ENCODE measurements at places on chromosomes 11 and 22.

DNA sequence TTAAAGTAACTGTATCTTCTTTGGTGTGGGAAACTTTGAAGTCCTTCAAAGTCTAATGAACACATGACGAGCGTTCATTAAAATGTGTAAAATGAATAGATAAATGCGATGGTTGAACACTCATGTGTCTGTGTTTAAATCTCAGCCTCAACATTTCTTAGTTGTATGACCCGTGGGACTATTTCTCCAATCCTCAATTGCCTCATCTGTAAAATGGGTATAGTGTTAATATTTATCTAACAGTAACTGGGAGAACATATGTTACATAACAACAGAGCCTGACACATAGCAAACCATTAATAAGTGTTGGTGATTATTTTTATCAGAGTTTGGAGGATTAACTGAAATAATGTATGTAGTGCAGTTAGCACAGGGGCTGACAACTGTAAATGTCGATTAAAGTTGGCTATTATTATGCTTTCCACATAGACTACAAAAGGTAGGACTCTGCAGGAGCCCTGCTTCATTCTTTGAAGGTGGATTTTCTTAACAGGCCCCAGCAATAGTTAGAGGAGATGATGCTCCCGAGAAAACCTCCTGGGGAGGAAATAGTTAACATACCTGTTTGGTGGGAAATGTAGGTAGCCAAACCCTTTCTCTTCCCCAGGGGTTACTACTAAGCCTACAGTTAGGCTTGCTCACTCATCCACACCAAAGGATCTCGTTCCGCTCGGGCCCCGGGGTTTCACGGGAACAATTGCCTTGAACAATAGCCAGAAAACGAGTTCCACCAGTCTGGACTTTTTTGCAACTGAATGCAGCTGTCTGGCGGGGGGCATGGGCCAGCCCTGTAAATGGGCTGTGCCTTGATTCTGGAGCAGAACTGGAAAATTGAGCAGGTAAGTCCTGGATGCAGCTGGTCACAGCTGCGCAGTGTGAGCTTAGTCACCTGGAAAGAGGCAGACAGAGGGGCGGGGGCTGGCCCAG is 133.4 kb downstream of the DBX1 start:
- no peak for DNase-seq

- no peak for DNase-seq
Observed at GRCh38 chr11:46003572-46003971, 81.1 kb downstream of the LARGE2 start.

DNA sequence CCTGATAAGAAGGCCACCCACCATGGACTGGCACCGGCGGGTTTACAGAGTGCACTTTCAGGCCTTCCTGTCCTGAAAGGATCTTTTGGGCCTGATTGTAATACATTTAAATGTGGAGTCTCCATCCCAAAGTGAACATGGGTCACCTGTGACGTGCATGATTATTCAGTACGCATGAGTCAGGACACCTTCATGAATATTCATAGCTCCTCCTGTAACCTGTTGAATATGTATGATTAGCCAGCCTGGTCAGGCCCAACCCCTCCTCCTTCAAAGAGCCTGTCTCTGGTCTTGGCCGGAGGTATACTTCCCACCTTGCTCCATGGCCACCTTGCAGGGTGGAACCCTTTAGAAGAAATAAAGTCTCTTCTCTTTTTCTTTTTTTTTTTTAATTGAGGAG is 75.9 kb upstream of the NUP50 start:
- no peak for DNase-seq

DNA sequence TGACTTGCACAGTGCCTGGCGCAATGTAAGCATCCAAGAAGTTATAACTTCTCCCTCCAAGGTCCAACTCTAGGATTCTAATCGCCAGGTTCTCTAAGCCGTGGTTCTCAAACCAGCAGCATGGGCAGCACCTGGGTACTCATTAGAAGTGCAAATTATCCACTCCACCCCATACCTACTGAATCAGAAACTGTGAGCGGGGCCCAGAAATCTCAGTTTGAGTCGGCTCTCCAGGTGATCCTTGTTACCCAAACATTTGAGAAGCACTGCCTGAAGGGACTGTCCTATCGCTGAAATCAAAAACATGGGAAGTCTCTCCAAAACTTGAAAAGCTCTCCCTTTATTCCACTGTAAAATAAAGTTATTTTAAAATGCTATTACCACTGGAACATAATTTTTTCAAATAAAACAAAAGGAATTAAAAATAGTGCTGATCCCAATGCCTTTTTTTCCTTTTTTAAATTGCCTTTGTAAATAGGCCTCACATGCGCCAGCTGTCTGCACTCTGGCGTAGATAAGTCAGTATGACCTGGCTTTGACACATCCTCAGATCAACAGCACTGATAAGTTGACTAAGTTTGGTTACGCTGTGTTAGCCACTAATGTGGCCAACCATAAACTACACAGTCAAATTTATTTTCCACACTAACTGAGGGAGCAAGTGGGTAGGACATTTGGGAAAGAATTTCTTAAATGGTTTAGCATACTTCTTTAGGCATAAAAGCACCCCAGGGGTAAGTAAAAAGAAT is 8.4 kb upstream of the CTR9 start:
- no peak for DNase-seq

GRCh38 chr11:111395081-111395480 is 16.0 kb upstream of the POU2AF1 start:
- no peak for DNase-seq

DNA sequence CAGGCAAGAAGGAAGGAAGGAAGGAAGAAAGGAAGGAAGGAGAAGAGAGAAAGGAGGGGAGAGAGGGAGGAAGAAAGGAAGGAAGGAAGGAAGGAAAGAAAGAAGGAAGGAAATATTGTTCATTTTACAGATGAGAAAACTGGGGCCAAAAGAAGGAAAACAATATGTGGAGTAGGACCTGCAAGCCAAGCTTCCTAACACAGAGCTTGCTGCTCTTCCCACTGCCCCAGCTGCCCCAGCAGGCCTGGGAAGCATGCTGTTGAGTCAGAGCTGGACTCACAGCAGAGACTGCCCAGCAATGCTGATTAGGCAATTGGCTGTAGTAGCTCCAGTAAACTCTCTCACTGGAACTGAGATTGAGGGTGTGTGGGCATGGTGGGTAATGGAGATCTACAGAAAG is 42.6 kb upstream of the SMCO4 start:
- DNase-seq: no peak

GRCh38 chr11:102680945-102681344 is 24.6 kb downstream of the MMP27 start:
- DNase-seq: no peak

DNA sequence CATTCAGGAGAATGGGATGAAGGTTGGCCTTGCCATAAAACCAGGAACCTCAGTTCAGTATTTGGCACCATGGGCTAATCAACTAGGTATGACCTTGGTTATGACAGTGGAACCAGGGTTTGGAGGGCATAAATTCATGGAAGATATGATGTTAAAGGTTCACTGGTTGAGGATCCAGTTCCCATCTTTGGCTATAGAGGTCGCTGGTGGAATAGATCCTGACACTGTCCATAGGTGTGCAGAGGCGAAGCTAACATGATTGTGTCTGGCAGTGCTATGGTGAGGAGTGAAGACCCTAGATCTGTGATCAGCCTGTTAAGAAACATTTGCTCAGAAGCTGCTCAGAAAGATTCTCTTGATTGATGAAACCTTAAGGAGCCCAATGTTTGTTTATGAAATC is 5.7 kb downstream of the NF2 start:
- DNase-seq: no peak

- DNase-seq: no peak
Observed at GRCh38 chr11:96074551-96075310, 150.8 kb upstream of the MTMR2 start.

DNA sequence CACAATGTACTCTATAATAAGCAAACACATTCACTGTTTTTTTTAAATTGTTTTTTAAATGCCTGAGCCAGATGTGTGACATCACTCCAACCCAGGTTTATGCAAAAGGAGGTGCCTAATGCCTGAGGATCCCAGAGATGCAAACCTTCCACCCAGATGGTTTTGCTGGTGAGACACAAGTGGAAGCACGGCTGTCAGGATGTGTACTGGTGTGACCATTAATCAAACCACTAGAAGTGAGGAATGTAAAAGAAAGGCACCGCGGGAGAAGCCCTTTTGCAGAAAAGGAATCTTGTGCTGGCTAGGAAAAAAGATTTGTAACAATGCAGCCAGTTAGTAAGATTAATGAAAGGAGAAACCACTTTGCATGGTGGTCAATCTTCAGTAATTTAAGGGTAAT is 407.4 kb downstream of the LARGE1 start:
- no peak for DNase-seq

GRCh38 chr11:108587109-108587508 is 6.5 kb downstream of the EXPH5 start:
- no peak for DNase-seq

GRCh38 chr11:33687733-33688479 is 12.7 kb downstream of the C11orf91 start:
- peak; percentile 52 for DNase-seq

DNA sequence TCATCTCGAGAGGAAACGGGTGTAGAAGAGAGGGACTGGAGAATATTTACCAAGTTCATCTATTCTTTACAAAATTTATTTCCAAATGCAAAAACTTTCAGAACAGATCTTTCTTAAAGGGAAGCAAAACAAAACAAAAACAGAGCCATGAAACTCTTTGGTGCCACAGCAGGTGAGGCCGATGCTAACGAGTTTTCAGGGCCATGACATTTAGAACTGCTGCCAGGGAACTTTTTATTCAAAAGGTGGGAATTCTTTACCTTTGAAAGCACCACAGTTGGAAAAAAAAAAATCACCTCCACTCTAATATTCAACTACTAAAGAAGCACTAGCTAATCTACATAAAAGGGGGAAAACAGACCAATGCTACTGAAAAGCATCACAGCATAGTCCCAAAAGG is 230.1 kb downstream of the DCDC1 start:
- no peak for DNase-seq

- DNase-seq: no peak
Observed at GRCh38 chr11:92269021-92269420, 44.4 kb downstream of the FAT3 start.

- no peak for DNase-seq
Observed at GRCh38 chr11:130871616-130872015, 44.7 kb downstream of the SNX19 start.

- no peak for DNase-seq
Observed at GRCh38 chr11:26072614-26073153, 259.2 kb upstream of the ANO3 start.

GRCh38 chr22:29705651-29706050 is 14.2 kb upstream of the CABP7 start:
- no peak for DNase-seq

- DNase-seq: no peak
Observed at GRCh38 chr11:66920978-66921784, 37.0 kb downstream of the PC start.

- no peak for DNase-seq
Observed at GRCh38 chr11:9990221-9990973, 303.6 kb downstream of the SBF2 start.

DNA sequence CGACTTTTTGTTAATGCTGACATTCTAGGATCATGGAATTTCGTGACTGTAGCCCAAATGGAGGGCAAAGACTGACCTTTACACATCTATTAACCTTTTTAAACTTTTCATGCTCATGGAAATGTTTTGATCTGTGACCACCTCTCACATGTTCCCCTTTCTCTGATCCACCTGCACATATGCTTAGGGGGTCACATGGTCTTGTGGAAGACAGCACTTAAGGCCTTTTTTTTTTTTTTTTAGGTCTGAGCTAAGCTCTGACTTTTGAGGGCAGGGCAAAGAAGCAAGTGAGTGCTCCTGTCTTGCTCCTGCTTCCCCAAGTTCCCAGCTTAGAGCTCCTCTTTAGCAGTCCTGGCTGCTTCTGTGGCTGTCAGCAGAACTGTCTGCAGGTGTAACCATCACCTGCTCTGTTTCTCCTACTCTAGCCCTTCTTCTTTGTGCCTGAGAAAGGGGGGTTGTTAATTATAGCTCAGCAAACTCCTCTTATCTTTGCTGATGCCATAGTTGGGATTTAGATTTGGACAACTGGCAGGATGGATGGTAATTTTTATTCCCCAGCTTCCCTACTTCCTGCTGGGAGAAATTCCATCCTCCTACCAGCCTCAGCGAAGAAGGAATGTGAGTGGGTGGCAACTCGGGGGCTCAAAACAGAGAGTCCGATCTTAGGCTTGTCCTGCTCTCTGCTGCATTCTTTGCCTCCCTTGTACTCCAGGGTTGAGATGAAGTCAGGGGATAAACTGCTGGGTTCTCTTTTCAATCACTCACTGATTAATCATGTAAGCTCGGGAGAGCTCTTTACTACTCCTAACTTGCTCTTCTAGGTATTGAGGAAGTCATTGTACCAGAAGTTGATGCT is 64.4 kb downstream of the GRAMD1B start:
- no peak for DNase-seq

DNA sequence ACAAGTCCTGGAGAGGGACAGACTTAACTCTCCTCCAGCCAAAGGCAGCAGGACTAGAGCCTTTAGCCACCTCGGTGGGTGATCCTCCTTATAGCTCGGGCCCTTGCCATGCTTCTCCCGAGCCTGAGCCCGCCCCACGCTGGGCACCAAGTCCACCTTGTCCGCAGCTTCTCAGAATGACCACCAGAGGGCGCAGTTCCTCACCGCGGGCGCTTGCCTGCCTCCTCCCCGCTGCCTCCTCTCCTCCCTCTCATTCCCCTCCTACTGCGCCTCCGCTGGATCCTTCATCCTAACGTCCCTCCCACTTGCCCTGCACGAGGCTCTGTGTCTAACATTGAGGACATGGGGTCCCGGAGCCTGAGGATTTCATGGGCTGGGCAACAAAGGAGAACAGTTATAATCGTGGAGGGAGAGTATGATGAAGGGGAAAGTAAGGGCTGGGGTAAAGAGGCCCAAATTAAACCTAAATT is 11.3 kb upstream of the MOGAT2 start:
- DNase-seq: peak; percentile 76

- DNase-seq: no peak
Observed at GRCh38 chr11:47566149-47566698, 825 bp downstream of the PTPMT1 start.

DNA sequence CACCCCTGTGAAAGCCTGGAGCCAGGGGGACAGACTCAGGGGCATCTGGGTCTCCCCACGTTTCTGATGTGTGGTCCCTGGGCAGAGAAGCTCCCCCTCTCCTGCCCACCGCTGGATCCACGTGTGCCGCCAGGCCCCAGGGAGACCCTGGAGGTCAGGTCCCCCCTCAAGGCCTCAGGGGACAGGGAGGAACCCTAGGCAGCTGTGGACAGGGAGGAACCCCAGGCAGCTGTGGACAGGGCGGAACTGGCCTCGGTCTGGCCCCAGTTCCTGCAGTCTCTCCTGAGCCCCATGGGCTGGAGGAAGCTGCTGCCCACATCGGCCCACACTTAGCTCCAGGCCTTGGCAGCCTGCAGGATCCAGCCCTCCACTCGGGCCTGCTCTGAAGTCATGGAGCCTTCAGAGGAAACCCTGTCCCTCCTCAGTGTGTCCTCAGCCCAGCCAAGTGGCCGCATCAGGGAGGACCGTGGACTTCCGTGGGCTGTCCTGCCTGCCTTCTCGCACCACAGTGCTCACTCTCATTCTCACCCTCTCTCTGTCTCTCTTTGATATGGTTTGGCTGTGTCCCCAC is 127.7 kb downstream of the BRD1 start:
- DNase-seq: no peak

GRCh38 chr11:108826136-108826535 is 161.3 kb downstream of the DDX10 start:
- DNase-seq: no peak

- no peak for DNase-seq
Observed at GRCh38 chr11:2467695-2468055, 22.9 kb downstream of the KCNQ1 start.

GRCh38 chr11:121749691-121750090 is 296.9 kb upstream of the SORL1-AS1 start:
- no peak for DNase-seq
